CD4-positive, alpha-beta memory T cell (primary cell): ENCODE measurements at places on chromosomes 6 and 20. TPM values are rescaled to one million over a fixed set of nuclear protein-coding genes. Genes with fewer than 3 reads are reported as not detected.

GPR6 gene
- total RNA-seq = not detected

DNA sequence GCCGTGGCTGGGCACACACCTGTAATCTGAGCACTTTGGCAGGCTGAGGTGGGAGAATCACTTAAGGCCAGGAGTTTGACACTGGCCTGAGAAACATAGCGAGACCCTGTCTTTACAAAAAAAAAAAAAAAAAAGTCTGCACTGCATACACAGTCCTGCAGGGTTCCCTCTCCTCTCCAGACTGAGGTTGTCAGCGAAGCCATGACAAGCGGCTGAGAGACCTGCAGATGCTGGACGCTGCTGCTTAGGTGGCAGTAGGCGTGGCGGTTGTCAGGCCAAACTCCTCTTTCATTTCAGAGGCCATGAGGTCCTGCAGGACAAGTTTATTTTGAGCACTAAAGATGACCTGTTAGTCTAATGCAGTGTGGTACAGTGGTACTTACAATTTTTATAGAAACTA lies 86.5 kb downstream of the FAM120B start:
- peaks cover 59% of the 10 kb centered on the region for H3K36me3 ChIP-seq
- no peak overlapping the region for H3K4me3 ChIP-seq
- no peaks in the 10 kb centered on the region for H3K27me3 ChIP-seq
- no peak overlapping the region for H3K27ac ChIP-seq
- no peaks in the 10 kb centered on the region for H3K4me1 ChIP-seq

GRCh38 chr6:121609281-121609680 lies 173.8 kb downstream of the GJA1 start:
- H3K27me3 ChIP-seq = no peaks in the 10 kb centered on the region
- H3K27ac ChIP-seq = no peak overlapping the region
- no peaks in the 10 kb centered on the region for H3K4me1 ChIP-seq
- H3K36me3 ChIP-seq = no peaks in the 10 kb centered on the region
- no peak for DNase-seq

- H3K4me3 ChIP-seq = no peak overlapping the region
Measured at GRCh38 chr6:39910744-39911143, 23.5 kb downstream of the MOCS1 start.

- H3K4me3 ChIP-seq = no peak overlapping the region
- DNase-seq = no peak
- H3K36me3 ChIP-seq = peaks cover 11% of the 10 kb centered on the region
- no peaks in the 10 kb centered on the region for H3K27me3 ChIP-seq
Measured at GRCh38 chr20:47316776-47317126, 39.7 kb downstream of the ZMYND8 start.

DNA sequence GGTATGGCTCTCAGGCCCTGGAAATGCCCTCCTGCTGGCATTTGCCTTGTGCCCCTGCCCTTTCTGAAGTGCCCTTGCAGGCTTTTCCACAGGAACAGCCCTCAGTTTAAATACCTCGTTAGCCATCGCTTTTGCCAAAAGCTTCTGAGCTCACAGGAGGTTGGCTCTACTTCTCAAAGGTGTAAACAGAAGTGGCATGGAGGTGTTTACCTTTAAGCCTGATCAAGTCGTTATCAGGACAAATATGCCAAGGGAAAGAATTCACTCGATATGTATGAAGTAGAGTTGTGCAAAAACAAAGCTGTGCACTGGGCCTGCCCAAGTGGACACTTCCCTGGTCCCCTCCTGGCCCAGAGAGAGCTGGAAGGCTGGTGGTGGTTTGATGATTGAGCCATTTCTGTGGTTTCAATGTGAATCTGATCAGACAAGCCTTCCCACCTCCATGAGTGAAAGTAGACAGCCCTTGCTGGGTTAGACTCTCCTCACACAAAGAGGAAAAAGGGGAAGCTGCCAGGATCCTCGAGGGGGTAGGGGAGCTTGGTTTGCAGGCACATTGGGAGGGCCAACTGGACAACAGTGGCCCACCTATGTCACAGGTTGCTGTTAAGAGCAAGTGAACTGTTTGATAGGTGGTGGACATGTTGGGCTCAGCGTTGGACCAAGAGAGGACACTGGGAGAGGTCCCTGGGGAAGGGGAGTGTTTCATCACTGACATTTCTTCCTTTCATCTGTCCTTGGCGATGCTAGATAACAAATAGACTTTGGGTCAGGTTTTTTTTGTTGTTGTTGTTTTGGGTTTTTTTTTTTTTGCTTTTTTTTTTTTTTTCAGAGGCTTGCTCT lies 98.7 kb downstream of the ZDHHC14 start:
- DNase-seq = no peak
- H3K4me3 ChIP-seq = no peak overlapping the region
- H3K27ac ChIP-seq = no peak overlapping the region
- H3K36me3 ChIP-seq = no peaks in the 10 kb centered on the region
